ENCODE measurements at places on chromosomes 5 and 9.
A peak's percentile ranks its signal among the peaks of the same experiment; 100 is the strongest.

DNA sequence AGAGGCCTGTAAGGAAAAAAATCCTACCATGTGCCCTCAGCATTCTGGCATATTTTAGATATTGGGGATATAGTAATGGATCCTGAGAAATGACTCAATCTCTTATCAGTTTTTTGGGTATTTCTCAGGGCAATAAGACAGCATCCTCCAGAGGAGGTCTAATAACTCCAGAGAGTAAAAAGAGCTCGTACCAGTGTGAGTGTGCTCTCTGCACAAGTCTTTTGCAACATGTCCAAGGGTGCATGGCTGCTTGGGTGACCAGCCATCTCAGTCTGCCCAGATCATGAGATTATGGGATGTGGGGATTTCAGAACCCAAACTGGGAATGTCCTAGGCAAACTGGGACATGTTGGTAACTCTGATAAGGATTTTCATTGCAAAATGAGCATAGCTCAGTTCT lies 15.3 kb downstream of the ASPN start:
- no peak for DNase-seq

DNA sequence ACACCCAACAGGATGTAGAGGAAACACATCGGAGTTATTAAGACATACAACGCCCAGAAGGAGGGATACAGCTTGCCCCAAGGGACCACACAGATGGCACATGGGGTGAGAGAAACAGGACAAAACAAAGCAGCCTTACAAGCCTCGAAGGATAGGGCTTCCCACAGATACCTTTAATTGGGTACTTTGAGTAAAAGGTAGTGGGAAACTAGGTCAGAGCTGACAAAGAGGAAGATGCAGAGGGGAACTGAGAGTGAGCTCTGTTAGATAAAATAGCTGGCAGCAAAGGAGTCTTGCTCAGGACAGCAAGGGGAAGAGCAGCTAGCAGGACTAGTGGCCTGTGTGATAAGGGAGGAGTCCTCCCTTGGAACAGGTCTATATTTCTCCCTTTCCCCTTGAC lies 48.2 kb downstream of the OTP start:
- no peak for DNase-seq

GRCh38 chr5:105740242-105740641 lies 1930.5 kb downstream of the EFNA5 start:
- no peak for DNase-seq

- DNase-seq, result no peak
Measured at GRCh38 chr5:165410476-165410875, 1905.1 kb downstream of the MAT2B start.

GRCh38 chr9:89723469-89724100 lies 118.8 kb downstream of the GADD45G start:
- DNase-seq, result no peak

DNA sequence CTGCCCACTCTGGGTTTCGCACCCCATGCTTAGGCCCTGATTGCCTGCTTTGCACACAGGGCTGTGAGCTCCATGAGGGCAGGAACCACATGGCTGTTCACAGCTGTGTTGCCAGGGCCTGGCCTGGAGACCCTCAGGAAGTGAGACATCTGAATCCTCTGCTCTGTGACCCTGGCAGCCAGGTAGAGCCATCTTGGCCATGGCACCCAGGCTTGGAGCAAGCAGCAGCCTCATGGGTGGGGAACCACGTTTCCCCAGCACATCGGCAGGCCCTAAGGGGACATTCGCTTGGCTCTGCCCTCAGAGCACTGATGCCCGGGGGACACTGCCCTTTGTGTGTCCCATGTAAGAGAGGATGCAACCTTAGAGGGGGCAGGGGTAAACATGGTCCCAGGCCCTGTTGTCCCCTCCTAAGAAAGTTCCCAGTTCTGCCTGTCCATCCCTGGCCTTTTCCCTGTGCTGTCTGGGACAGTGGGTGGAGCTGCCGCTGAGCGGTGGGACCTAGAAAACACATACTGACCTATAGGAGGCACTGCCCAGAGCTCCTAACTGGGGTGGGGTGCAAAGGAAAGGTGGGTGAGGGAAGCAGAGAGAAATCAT lies 144.1 kb upstream of the IER5L start:
- DNase-seq, result peak; percentile 58

- DNase-seq, result no peak
Measured at GRCh38 chr5:143228597-143229293, 174.7 kb downstream of the NR3C1 start.

DNA sequence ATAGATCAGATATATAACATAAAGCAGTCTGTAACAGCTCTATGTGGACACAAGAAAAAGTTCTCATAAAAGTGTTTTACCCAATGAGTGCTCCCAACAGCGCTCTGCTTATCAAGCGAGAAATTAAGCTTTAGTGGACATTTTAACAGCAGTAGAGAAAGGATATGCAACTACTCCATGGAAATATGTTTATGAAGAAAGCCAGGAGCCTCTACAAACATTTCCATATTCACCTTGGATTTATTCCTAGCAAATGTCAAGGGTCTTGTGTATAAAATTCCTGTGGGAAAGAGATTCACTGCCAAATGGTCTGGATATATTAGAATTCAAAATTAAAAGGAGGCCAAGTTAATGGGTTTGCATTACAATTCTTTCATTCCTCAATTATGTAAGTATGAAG lies 66.5 kb downstream of the DTWD2 start:
- DNase-seq, result no peak

GRCh38 chr9:99015890-99016289 lies 72.2 kb downstream of the COL15A1 start:
- DNase-seq, result no peak

DNA sequence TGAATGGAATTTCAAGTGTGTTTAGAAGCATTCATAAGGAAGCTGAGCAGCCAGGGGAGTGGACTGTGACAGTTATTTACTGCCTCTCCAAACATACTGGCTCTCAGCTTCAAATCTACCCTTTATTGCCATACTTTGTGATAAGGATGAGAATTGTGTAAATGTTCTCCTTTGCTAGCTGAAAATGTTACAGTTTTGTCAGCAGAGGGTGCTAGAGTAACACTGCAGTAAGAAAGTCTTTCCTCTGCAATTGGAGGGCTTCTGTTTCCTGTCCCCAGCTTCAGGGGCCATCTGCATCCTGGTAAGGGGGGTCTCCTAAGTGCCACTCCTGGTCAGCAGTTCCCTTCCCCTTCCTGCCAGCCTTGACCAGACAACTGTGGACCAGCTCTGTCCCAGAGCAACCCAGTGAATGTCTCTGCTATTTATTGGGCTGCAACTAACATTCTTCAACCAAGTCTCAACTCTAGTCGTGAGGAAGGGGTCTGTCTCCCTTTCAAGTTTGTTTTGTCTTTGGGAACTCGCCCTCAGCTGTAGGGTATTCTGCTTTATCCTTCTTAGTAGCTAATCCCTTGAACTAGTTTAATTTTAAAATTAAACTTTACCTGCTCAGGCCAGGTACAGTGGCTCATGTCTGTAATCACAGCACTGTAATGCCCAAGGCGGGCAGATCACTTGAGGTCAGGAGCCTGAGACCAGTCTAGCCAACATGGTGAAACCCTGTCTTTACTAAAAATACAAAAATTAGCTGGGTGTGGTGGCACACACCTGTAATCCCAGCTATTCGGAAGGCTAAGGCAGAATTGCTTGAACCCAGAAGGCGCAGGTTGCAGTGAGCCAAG lies 45.3 kb downstream of the RAPGEF6 start:
- no peak for DNase-seq

DNA sequence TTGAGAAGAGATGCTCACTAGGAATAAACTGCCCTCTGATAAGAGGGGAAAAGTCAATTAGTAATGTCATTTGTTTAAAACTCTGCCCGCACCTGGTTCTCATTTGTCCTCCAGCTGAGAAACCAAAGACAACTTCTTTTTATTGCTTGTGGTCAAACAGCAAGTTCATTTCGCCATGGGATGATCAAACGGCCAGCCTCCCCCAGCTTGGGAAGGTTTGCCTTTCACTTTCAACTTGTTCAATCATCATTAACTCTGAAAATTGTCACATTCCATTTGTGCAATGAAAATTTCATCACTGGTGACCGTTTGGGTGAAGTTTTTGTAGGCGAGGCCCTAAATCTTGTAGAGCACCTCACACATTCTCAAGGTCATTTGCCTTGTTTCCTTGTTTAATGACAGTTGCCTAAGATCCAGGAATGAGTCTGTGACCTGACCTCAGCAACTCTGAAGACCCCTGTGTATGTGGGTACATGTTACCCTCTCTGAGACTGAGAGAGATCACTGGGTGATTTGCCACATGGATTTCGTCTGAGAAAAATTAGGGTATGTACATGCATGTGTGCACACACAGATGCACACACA lies 117.7 kb downstream of the MARCHF3 start:
- DNase-seq, result no peak

- no peak for DNase-seq
Measured at GRCh38 chr5:96729156-96729555, 67.0 kb downstream of the CAST start.

DNA sequence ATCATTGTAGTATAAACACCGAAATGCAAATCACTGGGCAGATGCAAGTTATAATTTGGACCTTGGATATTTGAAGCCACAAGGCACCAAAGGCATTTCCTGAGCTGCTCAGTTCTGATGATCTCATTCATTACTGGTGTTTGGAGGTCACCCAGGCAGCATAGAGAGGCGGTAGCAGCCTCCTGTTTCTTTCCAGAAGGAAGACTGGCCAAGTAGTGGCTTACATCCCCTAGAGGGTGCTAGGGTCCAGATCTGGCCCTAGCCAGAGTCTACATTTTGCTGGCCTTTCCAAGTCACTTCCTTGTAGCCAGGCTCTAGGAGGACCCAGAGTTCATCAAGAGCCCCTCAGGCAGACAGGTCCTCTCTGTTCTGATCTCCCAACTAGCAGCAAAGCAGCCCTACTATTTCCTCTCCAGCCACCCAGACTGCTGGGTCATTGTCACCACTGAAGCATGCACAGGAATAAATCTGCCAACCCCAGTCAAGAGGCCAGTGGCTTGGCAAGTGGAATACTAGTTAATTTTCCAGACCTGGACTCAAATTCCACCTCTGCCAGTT lies 33.4 kb upstream of the TTC1 start:
- peak; percentile 22 for DNase-seq

DNA sequence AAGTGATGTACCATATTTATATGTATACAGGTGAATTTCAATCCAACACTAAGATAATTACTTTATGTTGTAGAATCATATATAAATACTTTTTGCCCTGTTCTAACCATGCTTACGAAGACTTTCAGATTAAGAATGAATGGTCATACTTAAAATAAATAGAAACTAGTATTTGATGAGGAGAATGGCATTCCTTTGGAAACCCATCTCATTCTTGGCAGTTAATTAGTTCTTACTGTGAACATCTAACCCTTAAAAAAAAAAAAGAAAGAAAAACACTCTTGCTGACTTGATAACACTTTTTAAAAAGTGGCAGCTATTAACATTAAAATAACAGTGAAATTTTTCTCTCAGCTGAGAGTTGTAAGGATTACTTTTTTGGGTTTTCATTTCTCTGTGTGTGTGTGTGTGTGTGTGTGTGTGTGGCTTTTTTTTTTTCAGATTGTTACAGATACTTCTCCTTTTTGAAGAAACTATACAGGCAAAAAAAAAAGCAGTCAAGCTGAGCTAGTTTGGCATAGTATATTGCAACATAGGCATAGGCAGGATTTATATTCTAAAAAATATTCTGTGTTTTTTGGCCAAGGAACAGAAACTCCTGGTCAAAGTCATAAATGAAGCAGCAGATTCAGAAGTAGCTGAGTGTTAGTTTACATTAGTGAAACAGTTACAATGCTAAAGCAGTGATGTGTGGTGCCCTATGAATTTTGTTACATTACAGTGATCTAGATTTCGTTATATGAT lies 163.5 kb downstream of the CD180 start:
- DNase-seq, result no peak

- DNase-seq, result no peak
Measured at GRCh38 chr9:85178474-85178873, 508.9 kb downstream of the NTRK2 start.

DNA sequence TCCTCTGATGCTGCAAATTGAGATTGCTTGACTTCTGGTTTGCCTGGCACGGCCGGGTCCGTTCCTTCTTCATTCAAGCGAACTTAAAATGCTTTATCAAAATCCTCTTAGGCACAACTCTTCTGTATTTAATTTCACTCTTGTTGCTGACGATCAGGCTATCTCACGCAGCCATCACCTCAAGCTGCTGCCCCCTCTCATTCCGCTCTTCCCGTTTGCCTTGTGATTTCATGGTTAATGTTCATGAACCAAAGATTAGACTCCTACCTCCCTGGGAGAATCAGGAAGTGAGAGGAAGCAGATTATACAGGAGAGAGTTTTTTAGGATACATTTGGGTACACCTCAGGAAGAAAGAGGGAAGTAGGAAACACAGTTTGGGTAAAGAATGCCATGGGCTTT lies 22.6 kb downstream of the QRFP start:
- no peak for DNase-seq

DNA sequence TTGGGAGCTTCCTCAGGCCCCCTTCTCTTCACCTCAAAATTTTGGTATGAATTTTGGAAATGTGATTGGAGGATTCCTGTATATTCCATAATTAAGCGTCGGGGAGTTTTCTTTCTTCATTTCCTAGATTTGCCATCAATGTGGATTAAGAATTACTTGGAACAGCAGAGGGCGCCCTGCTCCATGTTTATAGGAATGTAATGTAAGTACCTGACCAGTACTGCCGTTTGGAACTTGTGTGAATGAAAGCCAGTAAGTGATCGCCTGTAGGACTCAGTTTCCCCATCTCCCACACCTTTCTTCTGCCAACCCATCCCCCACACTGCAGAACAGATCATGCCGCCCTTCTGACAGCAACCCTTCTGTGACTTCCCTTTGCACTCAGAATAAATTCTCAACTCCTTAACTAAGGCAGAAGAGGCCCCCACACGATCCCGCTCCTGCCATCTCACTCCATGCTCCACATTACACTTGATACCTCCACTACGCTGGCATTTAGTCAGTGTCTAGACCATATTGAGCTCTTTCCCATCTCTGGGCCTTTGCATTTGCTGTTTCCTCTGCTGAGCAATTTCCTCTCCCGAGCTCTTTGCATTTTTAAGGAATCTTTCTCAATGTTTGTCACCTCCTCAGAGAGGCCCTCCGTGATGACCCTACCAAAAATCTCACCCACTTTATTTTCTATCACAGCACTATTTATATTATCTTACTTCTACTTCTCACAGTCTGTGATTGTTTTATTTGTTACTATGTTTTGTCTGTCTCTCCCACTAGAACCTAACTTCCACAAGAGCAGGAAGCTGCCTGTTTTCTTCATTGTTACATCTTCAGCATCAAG lies 79.5 kb upstream of the HTR4 start:
- peak; percentile 90 for DNase-seq

- no peak for DNase-seq
Measured at GRCh38 chr5:146042628-146043279, 62.6 kb downstream of the PLAC8L1 start.

DNA sequence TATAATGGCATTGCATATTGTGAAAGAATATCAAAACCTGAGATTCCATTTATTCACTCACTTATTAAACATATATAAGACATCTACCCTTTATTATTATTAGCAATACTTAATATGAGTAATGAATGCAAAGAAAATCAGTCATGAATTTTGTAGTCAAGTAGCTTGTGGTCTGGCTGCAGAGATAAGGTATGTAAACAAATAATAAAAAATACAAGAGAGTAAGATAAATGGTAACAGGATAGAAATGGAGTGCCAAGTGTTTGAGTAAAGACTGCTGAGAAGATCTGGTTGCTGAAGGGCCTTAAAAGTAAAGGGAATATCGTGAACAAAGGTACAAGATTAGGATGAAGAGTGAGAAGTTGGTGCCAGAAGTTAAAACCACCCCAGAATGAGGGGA lies 18.4 kb downstream of the TRIM32 start:
- no peak for DNase-seq

Measured in sciatic nerve (tissue), 2 donors.